ENCODE measurements at places on chromosomes 13 and 19.

GRCh38 chr19:56927791-56928207, 87.3 kb upstream of the PEG3 start:
- DNase-seq = no peak

DNA sequence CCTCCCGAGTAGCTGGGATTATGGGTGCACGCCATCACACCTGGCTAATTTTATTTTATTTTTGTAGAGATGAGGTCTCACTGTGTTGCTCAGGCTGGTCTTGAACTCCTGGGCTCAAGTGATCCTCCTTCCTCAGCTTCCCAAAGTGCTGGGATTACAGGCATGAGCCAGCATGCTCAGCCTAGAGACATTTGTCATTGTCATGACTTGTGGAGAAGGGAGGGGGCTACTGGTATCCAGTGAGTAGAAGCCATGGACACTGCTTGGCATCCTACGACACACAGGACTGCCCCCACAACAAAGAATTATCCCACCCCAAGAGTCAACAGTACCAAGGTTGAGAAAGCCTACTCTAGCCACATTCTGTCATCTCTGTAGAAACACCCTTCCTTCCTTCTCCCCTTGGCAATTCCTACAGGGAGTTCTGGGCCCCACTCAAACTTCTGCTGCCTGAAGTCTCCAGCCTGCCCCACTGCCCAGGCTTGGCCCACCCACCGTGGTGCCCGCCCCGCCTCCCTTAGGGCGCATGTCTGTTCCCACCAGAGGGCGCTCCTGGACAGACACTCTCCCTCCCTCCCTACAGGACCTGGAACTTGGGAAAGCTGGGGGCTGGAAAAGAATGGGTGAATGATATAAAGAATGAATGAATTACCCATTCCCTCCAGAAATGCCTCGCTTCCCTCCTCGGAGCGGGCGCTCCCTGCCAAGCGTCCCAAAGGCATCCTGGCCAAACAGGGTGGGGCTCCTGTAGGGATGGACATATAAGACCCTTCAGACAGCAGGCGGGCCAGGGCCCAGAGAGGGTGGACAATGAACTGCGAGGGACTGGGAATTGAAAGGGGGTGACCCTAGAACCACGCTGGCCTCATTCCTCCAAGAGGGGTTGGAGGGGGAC, 5.5 kb upstream of the EMP3 start:
- peak; percentile 60 for DNase-seq

GRCh38 chr13:114154476-114154875, 22.1 kb upstream of the RASA3 start:
- no peak for DNase-seq

GRCh38 chr13:96403241-96403640, 313.3 kb downstream of the HS6ST3 start:
- DNase-seq = no peak

- no peak for DNase-seq
Measured at GRCh38 chr13:75635101-75635827, 866 bp upstream of the LMO7 start.

Measured in NCI-H2171 (cell line).